Urothelium cell line (cell line): ENCODE measurements at places on chromosomes 12 and 14.
A peak's percentile ranks its signal among the peaks of the same experiment; 100 is the strongest.

DNA sequence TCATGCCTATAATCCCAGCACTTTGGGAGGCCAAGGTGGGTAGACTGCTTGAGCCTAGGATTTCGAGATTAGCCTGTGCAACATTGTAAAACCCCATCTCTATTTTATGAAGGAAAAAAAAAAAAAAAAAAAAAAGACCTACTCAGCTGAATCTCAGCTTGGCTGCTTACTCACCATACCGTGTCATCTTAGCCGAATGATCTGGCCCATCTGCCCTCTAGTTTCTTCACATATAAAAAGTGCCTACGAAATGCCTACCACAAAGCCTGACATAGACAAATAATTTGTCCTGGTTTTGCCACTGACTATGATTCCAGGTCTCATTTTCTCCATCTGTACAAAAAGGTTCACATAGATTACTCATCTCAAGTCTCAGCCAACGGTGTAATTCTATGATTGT is 10.1 kb downstream of the DIABLO start:
- DNase-seq = no peak

DNA sequence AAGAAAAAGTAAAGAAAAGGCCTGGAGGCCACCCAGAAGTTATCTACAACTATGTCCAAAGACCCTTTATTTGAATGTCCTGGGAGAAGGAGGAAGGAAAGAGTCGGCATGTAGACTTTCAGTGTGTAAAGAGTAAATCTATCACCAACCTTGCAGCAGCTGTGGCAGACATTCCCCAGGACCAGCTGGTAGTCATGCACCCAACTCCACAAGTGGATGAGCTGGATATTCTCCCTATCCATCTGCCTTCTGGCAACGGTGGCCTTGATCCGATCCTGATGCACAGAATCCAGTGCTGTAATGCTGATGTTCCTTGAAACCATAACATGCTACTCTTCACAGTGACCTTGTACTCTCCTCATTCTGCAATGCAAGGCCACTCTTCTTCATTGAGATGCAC is 27.3 kb downstream of the KRT76 start:
- DNase-seq = no peak

DNA sequence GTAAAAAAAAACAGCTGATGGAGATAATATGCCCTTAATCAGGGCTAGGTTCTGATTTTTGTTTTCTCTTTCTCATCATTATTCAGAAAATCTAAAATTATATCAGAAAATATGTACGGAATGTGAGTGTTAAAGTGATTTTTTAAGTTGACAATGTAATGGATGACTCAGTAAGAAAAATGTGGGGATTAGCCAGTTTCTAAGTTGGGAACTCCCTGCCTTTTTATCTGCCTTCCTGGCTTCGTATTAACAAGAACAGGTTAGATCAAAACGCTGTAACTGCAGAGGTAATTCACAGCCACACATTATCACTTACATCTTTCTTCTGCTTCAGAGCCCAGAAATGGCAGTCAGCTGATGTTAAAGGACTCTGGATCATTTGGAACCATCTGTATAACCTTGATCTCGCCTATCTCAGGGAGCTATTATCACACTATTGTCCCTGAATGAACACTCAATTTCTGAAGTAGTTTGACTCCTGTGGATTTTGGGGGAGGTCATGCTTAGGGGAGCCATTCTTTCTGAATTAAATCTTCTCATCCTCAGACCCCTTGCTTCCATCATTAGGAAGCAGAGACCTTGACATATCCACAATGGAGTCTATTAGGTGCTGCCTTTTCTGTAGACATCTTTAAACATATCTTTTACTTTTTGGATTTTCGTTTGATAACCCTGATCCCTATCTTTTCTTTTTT is 135.7 kb upstream of the SLC16A7 start:
- peak; percentile 4 for DNase-seq

GRCh38 chr14:59254146-59254910 is 65.9 kb downstream of the DAAM1 start:
- DNase-seq = peak; percentile 68

- peak; percentile 39 for DNase-seq
Measured at GRCh38 chr14:102930753-102931579, 8.5 kb downstream of the AMN start.

- DNase-seq = no peak
Measured at GRCh38 chr12:113903381-113903863, 62.7 kb downstream of the RBM19 start.

- no peak for DNase-seq
Measured at GRCh38 chr12:94900496-94900895, 103.0 kb downstream of the NDUFA12 start.

- DNase-seq = no peak
Measured at GRCh38 chr12:56591126-56591525, 39.0 kb downstream of the BAZ2A start.

DNA sequence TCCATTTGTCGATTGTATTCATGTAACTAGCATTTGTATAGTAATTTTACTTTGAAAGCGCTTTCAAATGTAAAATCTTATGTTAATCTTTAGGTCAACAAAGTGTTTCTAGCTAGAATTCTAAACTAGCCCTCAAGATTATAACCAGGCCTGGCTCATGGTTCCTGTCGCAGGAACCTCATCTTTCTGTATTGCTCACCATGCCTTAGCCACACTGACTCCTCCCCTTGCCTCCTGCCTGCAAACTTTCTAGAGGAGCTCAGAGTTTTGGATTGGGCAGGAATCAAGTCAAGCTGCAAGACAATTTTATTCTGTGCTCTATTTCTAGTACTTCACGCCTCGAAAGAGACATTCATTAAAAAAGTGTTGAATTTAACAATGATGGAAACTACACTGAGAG is 99.8 kb downstream of the TGFB3 start:
- no peak for DNase-seq

GRCh38 chr14:58628406-58628805 is 9.4 kb upstream of the DACT1 start:
- no peak for DNase-seq

GRCh38 chr12:75850721-75851462 is 180.7 kb downstream of the PHLDA1 start:
- no peak for DNase-seq

GRCh38 chr12:90978117-90978770 is 23.3 kb upstream of the CCER1 start:
- peak; percentile 35 for DNase-seq

DNA sequence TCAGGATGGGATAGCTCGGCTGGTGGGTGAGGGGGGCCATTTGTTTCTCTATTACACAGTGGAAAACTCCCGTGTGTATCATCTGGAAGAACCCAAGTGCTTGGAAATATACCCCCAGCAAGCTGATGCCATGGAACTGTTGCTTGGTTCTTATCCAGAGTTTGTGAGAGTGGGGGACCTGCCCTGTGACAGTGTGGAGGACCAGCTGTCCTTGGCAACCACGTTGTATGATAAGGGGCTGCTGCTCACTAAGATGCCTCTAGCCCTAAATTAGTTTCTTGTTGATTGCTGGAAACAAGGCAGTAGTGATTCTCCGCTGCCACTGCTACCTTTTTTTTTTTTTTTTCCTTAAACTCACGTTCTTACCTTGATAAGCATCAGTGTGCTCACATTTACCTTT is 1.9 kb downstream of the RIOX1 start:
- no peak for DNase-seq

DNA sequence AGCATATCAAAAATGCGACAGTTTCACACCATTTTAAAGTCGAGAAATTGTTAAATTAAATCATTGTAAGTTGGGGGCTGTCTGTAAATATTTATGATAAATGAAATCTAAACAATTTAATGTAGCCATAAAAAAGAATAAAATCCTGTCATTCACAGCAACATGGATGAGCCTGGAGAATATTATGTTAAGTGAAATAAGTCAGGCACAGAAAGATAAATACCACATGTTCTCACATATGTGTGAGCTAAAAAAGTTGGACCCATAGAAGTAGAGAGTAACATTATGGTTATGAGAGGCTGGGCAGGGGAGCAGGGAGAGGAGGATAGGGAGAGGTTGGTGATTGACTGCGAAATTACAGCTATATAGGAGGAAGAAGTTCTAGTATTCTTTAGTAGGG is 135.9 kb downstream of the GARIN6 start:
- no peak for DNase-seq

DNA sequence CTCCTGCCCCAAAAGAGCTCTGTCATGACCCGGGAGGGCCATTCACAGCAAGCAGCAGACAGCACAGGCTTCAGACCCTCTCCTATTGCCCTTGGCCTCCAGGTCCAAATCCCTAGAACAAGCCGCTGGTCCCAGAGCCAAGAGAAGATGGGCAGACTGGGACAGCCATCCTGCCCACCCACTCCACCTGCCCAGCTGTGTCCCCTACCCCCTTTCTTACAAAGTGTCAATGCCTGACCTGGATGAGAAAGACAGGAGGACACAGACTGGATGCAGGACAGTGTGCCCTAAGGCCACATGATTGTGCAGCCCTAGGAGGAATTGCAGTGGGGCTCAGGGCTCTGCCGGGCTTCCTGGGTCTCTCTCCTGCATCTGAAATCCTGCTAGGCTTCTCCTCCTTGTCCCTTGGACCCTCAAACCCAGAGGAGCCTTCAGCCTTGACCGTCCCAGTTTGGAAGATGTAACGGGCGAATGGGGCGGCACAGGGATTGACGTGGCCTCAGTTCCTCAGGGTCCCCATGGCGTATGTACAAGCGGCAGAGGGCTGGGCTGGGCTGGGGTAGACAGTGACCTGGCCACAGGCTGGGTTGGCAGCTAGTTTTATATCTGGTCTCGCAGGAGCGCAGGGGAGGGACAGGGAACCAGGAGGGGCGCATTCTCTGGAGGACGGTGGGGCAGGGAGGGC is 27.1 kb upstream of the BCDIN3D start:
- no peak for DNase-seq

DNA sequence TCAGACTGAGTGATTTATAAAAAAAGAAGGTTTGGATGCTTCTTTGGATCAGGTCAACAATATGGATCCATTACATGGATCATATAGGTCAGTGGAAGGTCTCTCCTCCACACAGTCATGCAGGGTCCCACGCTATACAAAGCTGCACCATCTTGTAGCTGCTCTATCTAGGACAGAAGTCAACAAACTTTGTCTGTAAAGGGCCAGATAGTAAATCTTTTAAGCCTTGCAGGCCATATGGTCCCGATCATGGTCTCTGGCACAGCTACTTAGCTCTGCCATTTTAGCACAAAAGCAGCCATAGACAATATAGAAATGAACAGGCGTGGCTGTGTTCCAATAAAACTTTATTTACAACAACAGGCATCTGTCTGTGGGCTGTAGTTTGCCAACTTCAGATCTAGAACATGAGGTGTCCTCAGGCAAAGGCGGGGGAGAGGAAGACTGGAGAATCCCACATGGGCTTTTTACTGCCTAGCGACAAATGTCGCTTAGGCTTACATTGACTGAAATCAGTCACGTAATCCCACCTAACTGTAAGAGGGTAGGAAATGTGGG is 36.7 kb downstream of the TMEM233 start:
- DNase-seq = no peak

GRCh38 chr14:98259881-98260280 is 1012.1 kb downstream of the BCL11B start:
- no peak for DNase-seq

DNA sequence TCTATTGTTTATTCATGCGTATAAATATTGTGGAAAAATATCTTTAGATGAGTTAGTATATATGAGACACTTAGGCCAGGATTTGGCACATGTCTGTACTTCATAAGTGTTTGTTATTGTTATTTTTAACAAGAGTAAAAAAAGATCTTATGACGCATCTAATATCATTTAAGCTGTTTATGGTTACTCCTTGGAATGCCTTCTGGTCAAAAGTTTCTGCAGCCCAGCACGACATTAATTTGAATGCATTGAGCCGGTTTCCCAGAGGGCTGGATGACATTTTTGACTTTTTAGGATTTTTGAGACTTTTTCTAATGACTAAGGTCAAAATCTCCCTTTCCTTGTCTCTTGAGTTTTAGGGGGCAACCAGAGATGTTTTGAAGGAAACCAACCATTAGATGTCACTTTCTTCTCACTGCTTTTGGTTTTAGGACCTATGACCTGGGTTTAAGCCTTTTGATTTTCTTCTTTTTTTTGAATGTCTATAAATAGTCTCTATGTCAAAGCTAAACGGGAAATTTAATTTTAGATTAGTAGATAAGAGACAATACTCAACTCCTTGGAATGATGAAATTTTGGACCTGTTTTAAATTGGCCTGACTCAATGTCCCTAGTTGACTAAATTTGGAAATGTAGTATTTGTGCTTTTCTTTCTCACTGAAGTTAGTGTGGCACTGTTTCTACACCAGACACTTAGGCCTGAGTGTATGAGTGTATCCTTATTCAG is 215.5 kb downstream of the AEBP2 start:
- no peak for DNase-seq

DNA sequence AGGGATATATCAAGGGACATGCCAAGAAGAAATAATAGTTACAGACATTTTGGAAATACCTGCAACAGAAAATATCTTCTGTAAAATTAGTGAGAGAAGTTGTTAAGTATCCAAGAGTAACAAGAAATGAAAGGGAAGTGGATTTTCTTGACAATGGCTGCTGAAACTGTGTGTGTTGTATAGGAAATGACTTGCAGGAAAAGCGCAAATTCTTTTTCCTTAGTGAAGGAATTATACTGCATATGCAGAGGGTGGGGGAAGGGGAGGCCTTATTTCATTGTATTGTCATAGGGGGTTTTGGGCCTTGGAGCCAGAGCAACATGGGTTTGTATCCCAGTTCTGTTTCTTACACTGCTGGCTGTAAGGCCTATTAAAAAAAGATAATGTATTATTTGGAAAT is 84.4 kb upstream of the DDHD1 start:
- DNase-seq = no peak

DNA sequence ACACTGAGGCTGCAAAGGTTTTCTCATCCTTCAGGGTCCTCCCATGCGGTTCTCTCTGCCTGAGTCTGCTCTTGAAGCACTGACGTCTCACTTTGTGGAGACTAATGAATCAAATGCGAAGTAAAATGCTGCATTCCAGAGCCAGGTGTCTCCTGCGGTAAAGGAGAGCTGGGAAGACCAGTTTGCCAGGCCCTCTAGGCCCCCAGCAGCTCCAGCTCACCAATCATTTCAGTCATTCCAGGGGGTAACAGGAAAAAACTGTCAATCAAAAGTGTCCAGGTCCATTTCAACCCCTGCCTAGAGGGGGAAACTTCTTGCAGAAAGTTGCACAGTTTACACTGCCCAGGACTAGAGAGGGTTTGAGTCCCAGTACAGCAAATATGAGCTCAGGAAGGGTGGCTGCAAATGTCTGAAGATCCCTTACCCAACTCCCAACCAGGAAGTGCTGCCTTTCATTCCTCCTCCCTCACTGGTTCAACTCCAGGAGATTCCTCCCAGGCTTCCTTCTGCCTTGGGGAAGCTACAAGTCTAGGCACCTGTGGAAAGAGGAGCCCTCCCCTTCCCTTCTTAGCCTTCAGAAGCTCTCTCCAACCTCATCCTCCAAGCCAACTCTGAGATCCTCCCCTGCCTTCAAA is 2.7 kb upstream of the NXPH4 start:
- DNase-seq = no peak

GRCh38 chr12:39122562-39123204 is 217.3 kb upstream of the CPNE8 start:
- DNase-seq = no peak

DNA sequence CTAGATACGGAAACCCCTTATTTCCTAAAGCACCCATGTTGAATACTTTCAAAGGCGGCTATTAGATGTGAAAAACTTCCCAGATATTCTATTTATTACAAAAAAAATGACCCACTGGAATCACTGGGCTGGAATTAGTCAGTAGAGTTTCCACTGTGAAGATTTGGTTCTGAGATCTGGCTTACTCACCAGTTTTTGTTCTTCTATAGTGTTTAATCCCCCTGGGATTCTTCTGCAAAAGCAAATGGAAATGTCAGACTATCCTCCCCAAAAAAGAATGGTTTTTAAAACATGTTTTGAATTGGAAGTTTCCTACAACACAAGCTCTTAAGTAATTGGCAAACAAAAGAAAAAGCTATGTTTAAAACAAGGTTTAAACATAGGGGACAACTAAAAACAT is 166.4 kb downstream of the STXBP6 start:
- no peak for DNase-seq

- DNase-seq = no peak
Measured at GRCh38 chr14:89476354-89476896, 59.4 kb upstream of the FOXN3 start.
